ENCODE measurements at places on chromosomes 2 and 18.

DNA sequence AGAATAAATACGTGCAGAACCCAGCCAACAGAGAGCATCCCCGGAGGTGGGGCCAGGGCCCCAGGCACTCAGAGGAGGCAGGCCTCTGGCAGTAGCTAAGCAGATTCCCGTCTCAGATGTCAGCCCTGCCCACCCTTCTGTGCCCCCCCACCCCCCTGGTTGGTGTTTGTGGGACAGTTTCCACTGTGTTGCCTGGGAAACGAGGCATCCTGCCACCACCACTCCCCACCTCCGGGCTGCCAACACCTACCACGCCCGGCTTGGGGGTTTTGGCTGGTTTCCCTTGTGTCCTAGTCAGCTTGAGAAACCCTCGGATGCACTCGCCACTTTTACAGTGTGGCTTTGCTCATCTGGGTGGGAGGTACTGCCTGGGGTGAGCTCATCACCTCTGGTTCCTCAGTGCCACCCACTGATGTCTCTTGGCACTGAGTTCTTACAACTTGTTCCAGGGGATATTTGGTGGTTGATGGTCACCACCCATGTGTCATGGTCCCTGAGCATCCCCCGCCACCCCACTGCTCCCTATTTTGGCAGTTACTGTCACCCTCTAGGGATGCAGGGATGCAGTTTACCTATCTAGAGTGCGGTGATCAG lies 72.4 kb upstream of the YWHAQ start:
- no peak for DNase-seq

DNA sequence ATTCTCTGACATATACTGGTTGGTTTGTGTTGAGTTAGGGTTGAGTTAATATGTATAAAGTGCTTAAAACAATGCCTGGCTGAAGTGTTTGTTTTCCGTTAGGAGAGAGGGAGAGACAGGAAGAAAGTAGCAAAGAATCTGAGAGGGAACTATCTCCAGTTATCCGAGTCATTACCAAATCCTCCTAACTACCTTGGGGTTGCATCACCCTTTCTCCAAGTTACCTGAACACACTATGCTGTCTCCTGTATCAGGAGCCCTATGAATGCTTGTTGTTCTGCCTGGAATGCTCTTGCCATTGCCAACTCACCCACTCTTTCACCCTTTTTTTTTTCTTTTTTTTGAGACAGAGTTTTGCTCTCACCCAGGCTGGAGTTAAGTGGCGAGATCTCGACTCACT lies 47.9 kb upstream of the ITGAV start:
- no peak for DNase-seq

DNA sequence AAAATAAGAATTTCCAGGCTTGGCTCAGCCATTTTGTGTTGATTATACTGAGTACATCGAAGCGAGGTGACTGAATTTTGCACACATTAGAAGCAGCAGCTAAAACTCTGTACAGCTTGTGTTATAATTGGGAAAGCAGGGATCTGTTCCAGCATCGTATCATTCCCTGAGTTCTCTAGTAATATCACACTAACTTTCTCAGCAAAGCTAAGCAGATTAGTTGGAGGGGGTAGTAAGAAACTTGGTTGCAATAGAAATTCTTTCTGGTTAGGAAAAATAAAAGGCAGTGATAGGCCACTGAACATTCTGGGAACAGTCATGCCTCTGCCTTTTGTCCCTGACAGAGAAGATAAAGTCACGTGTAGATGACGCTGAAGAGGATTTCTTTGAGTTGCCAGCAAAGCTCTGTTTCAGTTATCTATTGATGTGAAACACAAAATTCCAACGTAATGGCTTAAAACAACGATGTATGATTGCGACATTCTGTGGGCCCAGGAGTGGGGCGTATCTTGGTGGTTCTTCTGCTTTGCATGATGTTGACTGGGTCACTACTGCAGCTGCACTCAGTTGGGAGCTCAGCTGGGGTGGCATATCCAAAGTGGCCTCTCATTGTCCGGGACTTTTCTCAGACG lies 202.1 kb upstream of the MEX3C start:
- no peak for DNase-seq

DNA sequence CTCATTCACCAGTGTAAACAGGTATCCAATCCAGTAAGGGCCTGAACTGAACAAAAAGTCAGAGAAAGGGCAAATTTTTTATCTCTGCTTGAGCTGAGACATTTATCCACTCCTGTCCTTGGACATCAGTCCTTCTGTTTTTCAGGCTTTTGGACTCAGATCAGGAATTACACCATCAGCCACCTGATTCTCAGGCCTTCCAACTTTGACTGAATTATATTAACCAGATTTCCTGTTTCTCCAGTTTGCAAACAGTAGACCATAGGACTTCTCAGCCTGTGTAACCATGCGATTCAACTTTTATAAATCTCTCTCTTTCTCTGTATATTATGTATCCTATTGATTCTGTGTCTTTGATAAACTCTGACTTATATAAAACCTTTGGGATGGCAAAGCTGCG lies 289.3 kb upstream of the CDH2 start:
- no peak for DNase-seq

DNA sequence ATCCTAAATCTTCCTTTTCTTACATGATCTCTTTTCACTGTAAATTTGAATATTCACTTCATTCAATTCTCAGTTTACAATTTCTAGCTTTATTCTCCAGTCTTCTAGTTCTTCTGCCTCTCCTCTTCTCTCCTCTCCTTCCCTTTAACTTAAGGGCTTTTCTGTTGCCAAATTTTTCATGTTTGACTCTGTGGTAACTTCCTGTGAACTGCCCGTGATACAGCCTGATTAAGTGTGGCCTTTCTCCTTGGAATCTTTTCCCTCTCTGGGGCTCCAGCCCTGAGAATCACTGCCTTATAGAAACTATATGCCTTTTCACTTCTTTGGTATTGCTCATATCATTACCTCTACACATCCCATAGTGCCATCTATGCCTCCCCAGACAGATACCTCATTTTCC lies 1923.8 kb upstream of the CELF4 start:
- DNase-seq = no peak

Measured in Kasumi-1 (cell line).